Astrocyte of the spinal cord (primary cell): ENCODE measurements at places on chromosomes 2 and 18.
A peak's percentile ranks its signal among the peaks of the same experiment; 100 is the strongest.

GRCh38 chr18:49045585-49045984, 94.8 kb upstream of the SMAD7 start:
- DNase-seq = no peak

GRCh38 chr2:223114170-223114569, 62.2 kb downstream of the KCNE4 start:
- peak; percentile 66 for DNase-seq

- no peak for DNase-seq
These were observed 456.0 kb upstream of the ZEB2 start for GRCh38 chr2:144975881-144976280.

GRCh38 chr2:76985387-76986136, 536.6 kb downstream of the LRRTM4 start:
- no peak for DNase-seq

DNA sequence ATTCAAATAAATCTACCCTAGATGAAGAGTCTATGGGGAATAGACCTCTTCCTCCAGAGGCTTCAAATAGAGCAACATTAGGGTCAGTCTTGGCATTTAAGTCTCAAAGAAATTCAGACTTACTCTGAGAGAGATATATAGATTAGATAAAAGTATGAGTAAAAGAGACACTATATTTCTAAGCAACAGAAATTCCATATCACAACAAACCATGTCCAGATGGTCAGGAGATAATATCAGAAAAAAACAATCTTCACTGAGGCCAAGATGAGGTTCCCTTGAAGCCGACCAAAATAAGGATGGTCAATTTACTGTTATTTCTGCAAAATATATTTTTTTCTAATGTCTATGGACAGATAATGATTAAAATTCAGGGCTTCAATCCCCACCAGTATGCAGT, 89.1 kb upstream of the NOSTRIN start:
- DNase-seq = no peak

GRCh38 chr2:159290289-159290907, 3.9 kb upstream of the WDSUB1 start:
- DNase-seq = peak; percentile 91

DNA sequence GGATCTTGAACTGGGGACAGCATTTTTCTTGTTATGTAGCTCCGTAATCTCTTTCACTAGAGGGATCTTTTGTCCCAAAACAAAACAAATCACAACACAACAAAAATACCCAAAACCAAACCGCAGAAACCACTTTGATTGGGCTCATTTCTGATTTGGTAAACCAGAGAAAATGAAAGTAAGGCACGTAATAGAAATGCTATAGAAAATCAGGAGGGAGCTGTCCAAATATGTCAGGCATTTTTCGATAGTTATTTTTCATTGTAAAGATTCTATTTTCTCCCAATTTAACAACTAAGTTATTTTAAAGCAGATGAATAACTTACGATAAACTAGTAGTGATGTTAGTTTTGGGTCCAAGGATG, 406.5 kb downstream of the XIRP2 start:
- DNase-seq = no peak

DNA sequence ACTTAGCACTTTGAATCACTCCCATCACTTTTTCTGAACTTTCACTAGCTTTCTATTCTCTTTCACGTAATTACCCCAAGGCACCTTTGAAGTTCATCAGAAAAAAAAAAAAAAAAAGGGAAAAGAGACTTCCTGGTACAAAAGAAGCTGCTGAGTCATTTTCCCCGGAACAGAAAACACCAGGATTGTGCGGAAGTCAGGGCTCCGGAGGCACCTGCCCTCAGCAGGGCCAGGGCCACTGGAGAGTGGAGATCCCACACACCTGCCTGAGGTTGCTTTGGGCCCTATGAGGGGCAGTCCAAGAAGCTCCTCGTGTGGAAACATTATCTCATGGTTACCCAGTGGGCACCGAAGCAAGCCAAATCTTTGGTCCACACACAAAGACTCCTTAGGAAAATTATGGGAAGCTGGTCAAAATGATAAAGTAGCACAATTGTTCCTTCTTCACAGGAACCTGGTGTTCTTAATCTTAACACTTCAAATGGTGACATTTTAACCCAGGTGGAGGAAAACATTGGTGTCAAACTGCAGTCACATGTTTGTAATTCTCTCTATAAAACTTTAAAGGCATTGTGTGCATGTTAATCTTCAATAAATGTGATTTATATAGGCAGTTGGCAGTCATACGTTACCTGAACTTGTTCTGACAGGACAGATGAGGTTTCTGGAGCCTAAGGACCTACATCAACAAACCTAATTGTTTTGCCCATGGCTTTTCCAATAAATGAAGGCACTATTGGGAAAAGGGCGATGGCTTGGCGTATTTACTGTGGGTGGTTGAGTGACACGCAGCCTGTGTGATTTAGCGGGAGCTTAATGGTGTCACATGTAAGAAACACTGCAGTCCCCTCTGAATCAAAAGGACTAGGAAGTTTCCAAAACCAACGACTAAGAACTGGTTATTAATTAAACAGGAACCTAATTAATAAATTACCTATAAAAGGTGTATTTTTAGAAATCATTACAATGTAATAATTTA, 23.4 kb upstream of the FAM110C start:
- no peak for DNase-seq

- DNase-seq = no peak
These were observed 152.2 kb upstream of the NCKAP5 start for GRCh38 chr2:133720429-133720828.

- no peak for DNase-seq
These were observed 112.5 kb downstream of the PIK3C3 start for GRCh38 chr18:42067518-42067917.

- no peak for DNase-seq
These were observed 251.6 kb downstream of the TNS1 start for GRCh38 chr2:217751192-217751591.

- no peak for DNase-seq
These were observed 263.0 kb downstream of the EIPR1 start for GRCh38 chr2:3114406-3115185.

- DNase-seq = no peak
These were observed 62.7 kb downstream of the ADD2 start for GRCh38 chr2:70705160-70705850.

DNA sequence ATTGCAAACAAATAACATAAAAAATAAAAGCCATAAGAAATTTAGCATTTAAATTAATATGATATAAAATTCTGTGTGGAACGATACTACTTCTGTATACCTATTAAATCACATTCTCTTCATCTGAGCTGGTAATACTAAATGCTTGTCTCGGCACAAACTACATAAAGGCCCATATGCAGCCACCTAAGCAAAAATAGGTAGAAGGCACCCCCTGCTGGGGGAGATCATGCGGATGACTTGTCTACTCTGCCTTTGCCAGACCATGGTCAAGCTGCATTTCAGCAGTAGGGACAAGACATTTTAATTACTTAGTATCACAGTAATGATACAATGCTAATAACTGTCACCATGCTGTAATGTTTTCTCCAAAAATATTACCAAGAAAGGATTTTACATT, 108.0 kb downstream of the CDH19 start:
- peak; percentile 48 for DNase-seq

DNA sequence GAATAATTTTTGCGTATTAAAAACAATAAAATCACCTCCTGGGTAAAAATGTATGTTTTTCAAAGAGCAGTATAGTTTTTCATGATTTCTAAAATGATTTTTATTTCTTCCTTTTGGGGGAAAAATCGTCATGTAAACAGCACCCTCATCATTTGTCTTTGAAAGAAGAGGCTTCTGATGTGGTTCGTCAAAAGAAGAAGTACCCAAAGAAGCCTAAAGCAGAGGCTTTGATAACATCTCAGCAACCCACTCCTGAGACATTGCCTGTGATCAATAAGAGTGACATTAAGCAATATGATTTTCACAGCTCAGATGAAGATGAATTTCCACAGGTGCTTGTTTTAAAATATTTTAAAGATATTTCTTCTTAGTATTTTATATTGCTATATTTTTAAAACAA, 110.2 kb upstream of the KIF5C start:
- no peak for DNase-seq

DNA sequence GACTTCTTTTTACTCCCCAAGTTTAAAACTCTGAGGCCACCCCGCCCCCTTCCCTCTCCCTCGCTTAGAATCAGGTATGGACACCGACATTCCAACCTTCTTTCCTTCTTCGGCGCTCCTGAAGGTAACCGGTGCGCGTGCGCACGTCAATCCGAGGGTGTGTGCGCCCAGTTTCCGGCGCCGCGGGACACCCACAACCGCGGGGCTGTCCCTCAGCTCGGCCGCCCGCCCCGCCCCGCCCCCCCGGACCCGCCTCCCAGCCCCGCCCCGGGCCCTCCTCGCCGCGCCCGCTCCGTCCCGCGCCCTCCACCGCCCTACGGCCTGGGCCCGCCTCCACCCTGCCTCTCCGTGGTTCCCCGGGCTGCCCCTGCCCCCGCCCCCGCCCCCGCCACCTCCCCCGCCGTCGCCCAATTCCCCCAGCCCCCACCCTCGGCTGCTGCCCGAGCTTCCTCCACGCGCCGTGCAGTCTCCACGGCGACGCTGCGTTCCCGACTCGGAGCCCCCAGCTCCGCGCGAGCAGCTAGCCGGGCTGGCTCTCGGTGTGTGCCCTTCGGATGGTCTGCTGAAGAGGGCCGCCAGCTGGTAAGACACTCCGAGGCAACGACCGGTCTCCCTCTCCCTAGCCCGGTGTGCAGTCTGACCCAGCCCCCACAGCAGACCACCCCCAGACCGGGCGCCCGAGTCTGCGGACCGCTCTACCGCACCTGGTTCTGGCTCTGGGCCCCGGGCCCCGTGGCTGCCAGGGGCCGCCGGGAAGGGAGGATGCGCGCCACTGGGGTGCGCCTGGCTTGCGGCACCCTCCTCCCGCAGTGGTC, 635 bp downstream of the ERICH2 start:
- DNase-seq = peak; percentile 51

DNA sequence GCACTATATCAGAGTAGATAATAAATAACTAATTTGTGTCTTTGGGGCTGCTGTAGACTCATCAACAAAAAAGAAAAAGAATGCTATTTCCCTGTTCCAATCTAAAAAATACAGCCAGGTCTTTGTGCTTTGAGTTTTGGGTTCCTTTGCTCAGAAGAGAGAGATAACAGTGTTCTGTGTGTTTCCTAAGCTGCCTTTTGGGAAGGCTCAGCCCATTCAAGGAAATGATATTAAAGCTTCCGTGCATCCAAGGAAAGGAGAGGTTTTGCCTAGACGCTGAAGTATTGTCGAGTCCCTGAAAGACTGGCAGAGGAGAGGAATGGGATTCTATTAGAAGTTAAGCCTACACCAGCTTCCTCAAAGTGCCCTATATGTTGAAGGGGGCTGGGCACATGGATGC, 25.8 kb upstream of the LRP2 start:
- no peak for DNase-seq

DNA sequence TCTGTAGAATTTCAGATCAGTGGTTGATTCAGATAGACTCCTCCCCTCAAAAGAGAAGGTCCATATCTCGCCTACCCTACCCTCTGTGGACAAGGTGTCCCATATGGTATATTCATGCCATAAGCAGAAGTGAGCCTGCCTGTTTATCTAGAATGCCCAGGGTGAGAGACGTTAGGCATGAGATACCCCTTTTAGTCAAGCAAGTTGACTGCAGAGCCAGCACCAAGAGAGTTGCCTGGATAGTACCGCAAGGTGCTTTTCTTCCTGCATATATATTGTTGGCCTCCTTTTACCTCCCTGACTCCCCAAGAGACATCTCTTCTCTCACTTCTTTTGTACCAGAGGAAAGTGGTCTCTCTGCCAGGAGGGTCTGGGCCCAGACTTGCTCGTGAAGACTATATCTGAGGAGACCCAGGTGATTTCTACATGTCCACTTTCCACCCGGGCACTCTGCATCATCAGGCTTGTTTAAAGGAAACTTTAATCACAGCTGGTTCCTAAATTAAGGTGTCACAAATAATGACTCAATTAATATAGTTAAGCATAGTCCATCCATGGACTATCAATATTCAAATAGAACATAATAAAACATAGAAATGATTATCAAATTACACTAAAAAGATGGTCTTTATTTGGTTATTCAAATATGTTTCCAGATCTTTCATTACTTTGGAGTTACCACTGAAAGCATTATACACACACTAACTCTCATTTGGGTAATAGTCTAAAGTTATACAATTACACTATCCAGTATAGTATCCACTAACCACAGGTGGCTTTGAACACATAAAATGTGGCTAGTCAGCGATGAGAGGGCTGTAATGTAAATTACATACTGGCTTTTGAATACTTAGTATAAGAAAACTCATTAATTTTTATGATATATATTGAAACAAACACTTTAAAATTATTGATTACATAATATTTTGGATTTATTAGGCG, 4.1 kb downstream of the ITGA4 start:
- no peak for DNase-seq

- DNase-seq = no peak
These were observed 42.7 kb upstream of the ODC1 start for GRCh38 chr2:10490806-10491291.

GRCh38 chr2:31013301-31013700, 124.9 kb downstream of the GALNT14 start:
- no peak for DNase-seq

DNA sequence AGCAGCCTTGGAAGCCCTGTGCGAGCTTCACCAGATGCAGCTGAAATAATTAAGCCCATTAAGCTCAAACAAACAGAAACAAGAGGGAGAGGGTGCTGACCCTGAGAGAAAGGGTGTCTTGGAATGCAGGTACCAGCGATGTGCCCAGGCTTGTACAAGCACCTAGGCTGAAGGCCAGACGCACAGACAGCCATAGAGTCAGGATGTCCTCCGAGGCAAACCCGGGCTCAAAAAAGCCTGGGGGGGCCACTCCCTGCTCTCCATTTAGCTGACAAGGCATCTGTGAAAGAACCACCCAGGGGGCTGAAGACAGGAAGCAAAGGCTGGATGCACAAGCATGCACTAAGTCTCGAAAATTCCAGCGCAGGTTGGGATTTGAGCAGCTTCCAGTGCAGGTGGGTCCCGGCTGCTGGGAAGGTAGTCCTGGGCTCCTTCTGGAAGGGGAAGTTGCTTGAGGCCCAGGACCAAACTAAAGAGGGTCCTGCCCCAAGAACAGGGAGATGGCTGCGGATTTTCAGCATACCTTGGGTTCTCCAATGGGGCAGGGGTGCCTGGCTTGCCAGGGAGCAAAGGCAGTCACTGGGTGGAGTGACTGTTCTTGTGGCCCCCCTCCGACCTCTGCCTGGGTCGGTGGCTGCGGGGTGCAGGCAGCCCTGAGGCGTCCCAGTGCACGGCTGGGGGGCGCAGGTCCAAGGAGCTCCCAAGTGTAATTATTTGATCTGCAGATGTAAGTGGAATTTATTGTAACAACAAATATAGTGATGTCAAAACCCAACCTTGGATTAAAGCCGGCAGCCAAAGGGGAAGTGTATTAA, 5.9 kb downstream of the GBX2 start:
- no peak for DNase-seq
